Cortex of kidney (tissue), 1 donor: ENCODE measurements at places on chromosomes 5 and 9.

GRCh38 chr9:133153227-133154096 lies 10.3 kb downstream of the GBGT1 start:
- DNase-seq, result no peak

DNA sequence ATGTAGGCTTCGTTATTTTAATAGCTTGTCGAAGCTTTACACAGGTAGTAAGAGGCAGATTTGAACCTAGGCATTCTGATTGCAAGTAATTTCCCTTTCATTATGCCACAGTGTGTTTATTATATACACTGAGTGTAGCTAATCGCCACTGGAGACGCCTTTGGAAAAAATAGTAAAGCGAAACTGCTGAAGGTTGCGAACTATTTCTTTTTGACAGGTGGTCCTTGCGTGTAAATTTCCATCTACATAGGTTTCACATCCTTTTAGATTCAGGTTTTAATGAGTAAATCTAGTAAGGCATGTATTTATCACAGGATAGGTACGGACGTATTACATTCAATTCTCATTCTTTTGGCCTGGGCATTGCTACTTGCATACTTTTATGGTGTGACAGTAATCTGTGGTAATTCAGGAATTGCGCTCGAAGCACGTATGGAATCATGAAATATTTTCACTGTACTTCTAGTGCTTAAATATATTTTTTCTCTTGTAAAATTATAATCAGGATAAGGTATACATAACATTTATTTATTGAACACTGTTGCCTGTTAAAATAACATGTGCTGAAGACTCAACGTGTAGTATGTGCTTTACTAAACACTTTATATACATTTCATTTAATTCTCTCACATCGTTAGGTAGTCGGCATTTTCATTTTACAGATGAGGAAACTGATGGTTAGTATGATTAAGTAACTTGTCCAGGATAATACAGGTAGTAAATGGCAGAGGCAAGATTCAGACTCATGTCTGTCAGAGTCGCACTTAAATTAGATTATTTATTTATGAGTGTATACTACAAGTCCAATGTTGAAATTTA lies 1.8 kb downstream of the MARCHF6 start:
- no peak for DNase-seq

DNA sequence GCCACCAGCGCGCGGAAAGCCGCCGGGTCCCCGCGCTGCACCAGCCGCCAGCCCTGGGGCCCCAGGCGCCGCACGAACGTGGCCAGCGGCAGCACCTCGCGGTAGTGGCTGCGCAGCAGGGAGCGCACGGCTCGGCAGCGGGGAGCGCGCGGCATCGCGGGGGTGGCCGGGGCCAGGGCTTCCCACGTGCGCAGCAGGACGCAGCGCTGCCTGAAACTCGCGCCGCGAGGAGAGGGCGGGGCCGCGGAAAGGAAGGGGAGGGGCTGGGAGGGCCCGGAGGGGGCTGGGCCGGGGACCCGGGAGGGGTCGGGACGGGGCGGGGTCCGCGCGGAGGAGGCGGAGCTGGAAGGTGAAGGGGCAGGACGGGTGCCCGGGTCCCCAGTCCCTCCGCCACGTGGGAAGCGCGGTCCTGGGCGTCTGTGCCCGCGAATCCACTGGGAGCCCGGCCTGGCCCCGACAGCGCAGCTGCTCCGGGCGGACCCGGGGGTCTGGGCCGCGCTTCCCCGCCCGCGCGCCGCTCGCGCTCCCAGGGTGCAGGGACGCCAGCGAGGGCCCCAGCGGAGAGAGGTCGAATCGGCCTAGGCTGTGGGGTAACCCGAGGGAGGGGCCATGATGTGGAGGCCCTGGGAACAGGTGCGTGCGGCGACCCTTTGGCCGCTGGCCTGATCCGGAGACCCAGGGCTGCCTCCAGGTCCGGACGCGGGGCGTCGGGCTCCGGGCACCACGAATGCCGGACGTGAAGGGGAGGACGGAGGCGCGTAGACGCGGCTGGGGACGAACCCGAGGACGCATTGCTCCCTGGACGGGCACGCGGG lies at the start of gene TERT:
TSS of gene TERT (minus strand) at position 234 of the 815 bp plus-strand sequence. CDS start at position 155, 79 bp downstream.
- no peak for DNase-seq

DNA sequence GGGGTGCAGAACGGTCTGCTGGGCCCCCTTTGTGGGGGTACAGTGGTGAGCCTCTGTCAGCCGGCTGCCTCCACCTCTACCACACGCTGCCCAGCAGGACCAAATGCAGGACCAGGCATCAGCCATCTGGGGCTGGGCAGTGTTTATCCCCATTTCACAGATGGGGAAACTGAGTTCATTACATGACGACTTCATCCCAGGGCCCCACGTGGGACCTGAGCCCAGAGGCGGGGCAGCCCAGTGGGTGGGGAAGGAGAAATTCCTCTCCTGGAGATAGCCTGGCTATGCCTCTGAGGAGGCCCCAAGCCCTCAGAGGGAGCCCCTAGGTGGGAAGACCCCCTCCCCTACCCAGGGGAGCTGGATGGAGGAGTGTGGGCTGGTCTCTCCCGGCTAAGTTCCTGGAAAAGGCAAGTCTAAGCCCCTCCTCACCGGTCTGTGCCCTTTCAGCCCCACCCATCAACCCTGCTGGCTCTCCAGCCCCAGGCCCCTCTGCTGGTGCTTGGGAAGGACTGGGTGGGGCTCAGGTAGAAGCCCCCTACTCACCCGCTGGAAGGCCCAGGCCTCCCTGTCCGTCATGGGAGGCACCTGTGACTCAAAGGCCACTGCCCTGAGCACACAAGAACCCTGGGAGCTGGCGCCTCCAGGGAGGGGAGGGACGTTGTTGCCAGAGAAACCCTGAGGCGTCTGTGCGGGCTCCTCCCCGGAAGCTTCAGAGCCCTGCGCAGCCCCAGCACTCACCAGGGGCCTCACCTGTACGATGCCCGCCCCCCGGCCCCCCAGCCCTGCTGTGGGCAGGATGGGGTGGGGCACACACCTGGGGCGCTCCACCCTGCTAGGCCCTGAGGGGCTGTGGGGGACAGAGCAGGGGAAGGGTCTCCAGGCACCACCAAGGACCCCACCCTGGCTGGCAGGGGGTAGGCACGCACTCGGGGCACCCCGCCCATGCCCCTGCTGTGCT lies 7.4 kb upstream of the CCDC187 start:
- DNase-seq, result no peak

DNA sequence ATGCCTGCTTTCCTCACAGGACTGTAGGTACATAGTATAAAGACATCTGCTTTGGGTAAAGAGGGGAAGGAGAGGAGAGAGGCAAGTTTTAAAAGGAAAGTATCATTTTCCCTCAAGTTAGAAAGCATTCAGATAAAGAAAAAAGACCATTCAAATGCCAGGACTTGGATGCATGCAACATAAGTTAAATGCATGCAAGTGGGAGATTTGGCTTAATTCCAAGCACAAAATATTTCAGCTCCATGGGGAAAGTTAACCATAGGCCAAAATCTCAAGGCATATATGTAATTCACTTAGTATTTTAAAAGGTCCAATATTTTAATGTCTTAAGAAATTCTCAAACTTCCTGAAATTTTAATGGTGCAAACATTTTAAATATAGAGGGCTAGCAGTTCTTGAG lies 36.4 kb downstream of the POU5F2 start:
- DNase-seq, result no peak

DNA sequence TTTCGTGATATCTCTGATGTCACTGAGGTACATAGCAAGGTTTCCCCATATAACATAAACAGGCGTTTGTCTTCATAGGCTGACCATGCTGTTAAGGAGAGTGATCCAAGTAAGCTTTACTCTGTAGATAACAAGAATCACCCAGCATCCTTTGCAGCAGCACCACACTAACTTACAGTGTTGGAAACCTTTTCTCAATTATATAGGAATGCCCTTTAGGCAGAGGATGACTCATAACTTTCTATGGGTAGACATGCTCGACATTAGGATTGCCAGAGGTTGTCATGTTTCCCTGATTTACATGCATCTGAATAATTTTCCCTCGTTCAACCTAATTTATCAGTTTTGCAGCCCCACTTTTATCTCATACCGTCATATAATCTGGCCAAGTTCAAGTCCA lies 870.0 kb upstream of the CDH9 start:
- DNase-seq, result no peak

- DNase-seq, result no peak
These were observed 46.4 kb upstream of the EXOC3 start for GRCh38 chr5:396531-396961.

- no peak for DNase-seq
These were observed 545.4 kb upstream of the TLE4 start for GRCh38 chr9:79026316-79026715.

- DNase-seq, result no peak
These were observed 254.1 kb downstream of the FSTL4 start for GRCh38 chr5:133358271-133358670.

DNA sequence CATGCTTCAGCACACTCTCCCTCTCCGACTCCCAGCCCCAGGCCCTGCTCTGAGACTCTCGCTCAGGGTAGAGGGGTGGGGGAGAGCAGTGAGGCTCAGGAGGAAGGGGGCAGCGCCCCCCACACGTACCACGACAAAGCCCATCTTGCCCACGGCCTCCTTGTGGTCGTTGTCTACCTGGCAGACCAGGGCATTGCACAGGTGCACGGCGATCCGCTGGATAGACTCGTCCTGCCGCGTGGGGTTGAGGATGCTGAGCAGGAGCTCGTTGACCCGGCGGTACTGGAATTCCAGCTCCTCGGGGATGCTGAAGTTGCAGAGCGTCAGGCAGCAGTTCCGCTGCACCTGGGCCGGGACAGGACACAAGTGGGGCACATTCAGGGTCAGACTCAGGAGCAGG lies 18.5 kb upstream of the ZDHHC12 start:
- DNase-seq, result no peak

- DNase-seq, result no peak
These were observed 70.1 kb upstream of the PANK3 start for GRCh38 chr5:168649306-168649705.

DNA sequence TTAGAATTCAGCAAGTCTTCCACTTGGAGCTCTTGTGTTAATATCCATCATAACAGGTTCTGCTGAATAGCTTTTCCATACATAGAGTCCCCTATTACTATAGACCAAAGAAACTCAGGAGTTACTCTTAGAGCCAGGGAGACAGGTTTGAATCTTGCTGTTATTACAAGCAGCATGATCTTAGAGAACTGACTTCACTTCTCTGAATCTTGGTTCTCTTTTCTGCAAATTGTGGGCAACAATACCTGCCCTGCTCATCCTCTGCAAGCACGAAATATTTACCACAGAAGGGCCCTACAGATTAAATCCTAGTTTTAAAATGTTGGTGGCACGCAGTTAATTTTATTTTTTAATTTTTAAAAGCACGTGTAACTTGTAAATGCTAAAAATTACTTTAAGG lies 111.7 kb downstream of the TLR4 start:
- DNase-seq, result no peak

- no peak for DNase-seq
These were observed 60.2 kb downstream of the MELK start for GRCh38 chr9:36632892-36633291.

- no peak for DNase-seq
These were observed 764 bp upstream of the VDAC1 start for GRCh38 chr5:134005417-134006061.

DNA sequence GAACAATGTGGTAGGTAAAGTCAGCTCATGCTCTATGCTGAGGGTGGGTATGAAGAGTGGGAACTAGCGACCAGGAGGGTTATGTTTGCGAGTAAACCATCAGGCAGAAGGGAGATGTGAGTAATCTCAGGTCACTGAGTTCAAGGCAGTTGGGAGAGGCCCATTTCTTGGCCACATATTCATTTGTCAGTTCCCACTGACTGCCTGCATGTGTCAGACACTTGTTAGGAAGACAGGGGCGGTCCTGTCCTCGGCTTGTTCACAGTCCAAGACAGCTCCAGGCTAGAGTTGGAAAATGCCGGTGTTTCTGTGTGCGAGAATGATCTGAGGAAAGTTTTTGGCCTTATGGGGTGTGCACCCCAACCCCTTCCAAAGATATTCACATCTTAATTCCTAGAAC lies 48.6 kb upstream of the GDNF start:
- no peak for DNase-seq

DNA sequence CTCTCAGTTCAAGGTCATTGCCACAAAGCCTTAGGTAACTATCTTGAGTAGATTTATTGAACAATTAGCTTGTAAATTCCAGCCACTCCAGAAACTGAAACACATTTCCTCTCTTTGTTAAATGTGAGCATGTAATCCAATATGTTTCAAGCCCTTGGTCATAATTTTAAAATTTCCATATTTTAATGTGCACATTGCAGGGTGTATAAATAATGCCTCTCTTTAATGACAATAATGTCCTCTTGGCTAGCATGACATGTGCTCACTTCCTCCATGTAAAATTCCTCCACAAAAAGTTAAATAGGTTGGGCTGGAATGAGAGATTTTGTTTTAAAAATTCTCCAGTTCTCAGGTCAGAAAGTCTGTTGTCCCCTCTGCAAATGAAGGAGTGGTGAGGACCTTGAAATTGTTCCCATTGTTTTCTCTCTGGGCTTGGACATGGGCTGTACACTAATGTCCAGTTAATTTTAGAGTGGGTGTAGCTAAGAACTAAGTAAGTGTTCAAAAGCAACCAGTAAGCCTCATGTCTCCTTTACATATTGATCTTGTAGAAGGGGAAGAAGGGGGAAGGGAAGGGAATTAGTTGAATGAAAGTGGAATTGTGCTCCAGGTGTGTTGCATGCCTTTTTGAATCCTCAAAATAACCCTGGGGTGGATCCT lies 2.9 kb downstream of the PPP3R2 start:
- no peak for DNase-seq

DNA sequence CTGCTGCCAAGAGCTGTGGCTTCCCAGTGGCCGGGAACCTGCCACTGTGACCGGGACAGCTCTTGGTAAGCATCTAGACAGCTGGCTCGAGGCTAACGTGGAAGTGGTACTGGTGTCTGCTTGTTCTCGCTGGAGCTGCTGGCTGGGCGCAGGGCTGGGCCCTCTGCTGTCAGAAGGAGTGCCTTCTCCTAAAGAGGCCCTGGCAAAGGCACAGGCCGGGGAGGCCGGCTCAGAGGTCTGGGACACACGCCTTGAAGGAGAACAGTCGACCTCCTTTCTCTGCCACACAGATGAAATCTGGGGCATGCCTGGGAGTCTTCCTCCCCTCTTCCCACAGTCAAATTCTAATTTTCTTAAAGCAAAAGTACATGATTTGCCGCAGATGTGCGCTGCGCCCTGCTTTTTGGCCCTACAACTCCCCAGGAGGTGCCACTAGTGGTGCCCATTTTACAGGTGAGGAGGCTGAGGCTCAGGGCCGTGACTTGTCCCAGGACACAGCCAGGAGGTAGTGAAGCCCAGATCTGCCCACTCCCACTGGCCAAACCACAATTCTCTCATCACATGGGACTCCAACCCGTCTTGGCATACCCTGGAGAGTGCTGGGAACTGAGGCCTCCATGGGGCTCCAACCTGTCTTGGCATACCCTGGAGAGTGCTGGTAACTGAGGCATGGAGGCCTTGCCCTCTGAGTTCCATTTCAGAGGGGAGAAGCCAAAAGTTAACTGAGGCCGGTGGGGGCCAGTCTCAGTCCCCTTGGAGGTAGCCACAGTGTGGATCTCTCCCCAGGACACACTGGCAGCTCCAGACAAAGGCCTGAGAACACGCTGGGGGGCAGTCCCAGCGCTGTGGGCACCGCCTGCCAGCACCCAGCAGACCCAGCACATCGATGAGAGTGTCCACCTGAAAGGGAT lies 12.0 kb upstream of the RXRA start:
- no peak for DNase-seq

GRCh38 chr9:131290036-131290766 lies 678 bp downstream of the PLPP7 start:
- DNase-seq, result no peak
